NCI-H748 treated with DMSO at 0.1 percent for 48 hours (cell line): ENCODE measurements at places on chromosomes 2 and 18.

- no peak for DNase-seq
Observed at GRCh38 chr2:241931084-241931975, 61.8 kb downstream of the RTP5 start.

GRCh38 chr2:191935247-191935646 is 88.4 kb upstream of the CAVIN2 start:
- DNase-seq: peak; percentile 46

DNA sequence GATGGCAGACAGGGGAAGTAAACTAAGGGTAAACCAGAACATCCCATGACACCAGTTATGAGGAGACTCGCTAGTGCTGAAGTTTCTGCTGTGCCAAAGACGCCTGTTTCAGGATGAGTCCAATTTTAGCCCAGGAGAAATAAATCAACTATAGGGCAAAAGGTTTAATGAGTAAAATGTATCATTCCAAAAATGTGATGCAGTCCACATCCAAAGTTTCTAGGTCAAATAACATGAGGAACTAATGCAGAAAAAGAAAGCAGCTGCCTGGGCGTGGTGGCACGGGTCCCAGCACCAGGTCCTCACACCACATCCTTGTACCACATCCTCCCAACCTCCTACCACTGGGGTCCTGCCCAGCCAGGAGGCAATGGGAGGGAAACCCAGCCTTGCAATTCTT is 126.9 kb upstream of the CTAGE1 start:
- no peak for DNase-seq

- DNase-seq: no peak
Observed at GRCh38 chr2:56587456-56587855, 403.7 kb downstream of the CCDC85A start.

- DNase-seq: no peak
Observed at GRCh38 chr18:9739516-9739915, 31.4 kb downstream of the RAB31 start.

DNA sequence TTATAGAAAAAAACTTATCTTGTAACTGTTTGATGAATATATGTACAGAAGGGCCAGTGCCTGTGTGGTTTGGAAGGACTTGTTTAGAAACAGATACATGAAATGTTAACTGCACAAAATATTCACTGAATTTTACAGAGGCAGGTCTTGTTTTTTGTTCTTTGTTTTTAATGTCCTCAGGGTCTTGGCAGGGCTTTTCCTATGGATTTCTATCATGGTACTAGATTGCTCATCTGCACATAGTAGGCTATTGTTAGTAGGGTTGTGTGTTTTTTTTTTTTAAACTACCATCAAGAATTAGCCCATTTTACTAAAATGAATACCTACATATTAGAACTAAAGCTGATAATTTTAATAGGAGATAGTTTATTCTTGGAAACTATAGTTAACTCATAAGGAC is 3.5 kb downstream of the CABYR start:
- no peak for DNase-seq

DNA sequence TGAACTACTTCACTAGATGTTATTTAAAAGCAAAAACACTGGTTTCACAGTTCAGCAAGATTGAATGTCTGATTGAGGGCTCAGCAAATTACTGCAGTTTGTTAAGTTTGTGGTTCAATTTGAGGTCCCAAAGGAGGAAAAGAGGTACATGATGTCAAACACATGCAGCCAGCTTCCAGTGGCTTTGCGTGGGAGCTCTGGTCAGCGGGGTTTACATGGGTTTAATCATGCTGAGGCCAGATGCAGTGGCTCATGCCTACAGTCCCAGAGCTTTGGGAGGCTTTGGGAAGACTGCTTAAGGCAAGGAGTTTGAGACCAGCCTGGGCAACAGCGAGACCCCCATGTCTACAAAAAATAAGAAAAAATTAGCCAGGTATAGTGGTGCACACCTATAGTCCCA is 111.5 kb downstream of the MAPK4 start:
- DNase-seq: no peak

GRCh38 chr2:43194121-43194869 is 32.1 kb downstream of the ZFP36L2 start:
- no peak for DNase-seq

- DNase-seq: no peak
Observed at GRCh38 chr2:149648282-149649030, 60.9 kb upstream of the MMADHC start.
